ENCODE measurements at places on chromosomes 11 and 22.

- DNase-seq = no peak
These were observed 1727.5 kb downstream of the LRRC4C start for GRCh38 chr11:39732001-39732400.

DNA sequence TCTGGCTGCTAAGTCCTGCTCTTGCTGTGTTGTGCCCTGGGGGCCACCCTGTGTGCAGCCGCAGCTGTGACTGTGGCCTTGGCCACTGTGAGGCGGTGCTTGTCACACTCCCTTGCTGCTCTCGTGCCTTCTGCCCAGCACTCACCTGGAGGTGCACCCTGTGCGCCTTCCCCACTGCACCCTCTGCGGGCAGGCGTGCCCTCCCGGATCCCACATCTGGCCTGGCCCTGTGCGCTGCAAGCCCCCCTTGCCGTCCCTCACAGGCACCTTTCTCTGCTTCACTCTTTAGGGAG is 27.2 kb downstream of the TBX1 start:
- DNase-seq = no peak

DNA sequence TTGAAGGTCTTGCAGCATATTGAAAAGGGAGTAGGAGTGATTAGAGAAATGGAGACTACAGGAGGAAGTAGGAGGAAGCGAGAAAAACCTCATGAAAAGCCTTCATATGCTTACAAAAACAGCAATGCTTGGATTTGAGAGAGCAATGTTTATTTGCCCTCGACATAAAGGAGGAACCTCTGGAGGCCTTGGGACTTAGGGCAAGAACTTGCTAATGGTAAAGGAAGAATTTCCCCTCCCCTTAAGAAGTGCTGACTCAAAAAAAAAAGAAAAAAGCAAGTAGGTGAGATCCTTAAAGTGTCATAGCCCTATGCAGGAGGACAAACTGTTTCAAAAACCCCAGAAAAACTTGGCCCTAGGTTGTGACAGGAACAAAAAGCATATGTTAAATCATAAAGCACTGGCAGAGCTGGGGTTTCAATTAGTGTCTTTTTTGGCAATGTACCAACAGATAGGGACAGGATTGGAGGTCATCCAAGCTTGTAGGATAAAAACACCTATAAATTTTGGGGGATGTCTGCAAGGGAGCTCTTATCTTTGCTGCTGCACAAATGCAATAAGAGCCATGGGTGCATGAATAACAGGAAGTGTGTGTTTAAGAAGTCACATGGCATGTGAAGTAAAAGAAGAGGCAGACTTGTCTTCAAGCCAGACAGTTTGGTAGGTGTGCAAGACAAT is 4.9 kb downstream of the GLYAT start:
- peak; percentile 3 for DNase-seq

DNA sequence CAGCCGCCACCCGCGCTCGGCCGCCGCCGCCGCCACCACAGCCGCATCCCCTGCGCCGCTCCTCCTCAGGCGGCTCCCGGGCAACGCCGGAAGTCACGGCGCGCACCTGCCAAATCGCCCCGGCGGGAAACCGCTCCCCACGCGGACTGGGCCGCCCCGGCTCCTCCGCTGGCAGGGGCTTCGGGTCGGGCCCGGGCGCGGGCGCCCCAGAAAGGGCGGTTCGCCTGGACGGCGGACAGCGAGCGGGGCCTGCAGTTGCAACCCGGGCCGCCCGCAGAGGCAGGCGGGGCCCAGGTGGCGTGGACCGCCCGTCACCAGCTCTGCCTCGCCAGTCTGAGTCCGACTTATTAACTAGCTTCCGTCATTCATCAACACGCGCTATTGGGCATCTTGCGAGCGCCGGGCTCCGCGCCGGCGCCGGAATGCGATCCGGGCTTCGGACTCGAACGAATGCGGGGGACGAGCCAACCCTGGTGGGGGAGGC is at the start of gene HIRA:
Gene HIRA (minus strand): TSS at position 85 of the 484 bp plus-strand sequence. CDS start 257 bp downstream, outside the sequence.
- peak; percentile 89 for DNase-seq

- no peak for DNase-seq
These were observed 2.2 kb downstream of the PHF21B start for GRCh38 chr22:45007391-45008185.

DNA sequence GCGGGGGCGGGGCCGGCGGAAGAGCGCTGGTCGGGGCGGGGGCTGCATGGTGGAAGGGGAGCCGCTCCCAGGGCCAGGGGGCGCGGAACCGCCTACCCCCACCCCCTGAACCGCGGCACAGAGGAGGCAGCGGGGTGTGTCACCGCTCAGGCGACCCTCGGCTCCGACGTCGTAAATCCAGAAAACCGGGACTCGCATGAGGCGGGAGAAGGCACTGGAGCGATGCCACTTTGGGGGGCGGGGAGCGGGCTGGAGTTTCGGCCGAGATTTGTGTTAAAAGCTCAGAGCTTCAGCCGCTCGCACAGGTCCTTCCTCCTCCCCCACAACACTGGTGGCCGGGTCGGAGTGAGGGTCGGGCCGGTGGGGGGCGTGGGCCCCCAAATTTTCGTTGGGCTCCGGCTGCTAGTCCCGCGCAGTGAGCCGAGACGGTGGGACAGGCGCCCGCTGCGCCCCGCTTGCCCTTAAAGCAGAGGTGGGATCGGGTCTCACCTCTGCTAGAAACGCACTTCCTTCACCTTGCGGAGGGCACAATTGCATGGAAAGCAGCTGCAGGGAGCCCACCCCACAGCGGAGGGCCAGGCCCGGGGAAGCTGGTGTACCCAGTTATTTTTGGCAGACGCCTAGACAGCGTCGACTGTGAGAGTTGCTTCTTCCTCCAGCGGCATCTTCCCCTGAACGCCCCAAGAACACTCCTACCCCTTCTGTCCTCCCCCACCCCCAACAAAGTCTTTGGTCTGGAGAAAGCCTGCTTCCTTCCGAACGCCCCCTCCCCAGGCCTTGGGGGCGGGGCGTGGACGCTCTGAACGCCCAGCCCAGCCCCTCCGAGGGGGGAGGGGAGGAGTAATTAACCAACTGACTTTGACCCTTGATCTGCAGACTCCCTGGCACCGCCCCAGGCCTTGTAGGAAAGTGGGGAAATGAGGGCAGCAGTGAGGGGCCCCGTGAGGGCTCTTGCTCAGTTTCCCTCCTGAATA is 1.1 kb downstream of the OVOL1 start:
- no peak for DNase-seq

- no peak for DNase-seq
These were observed 257.7 kb upstream of the CCDC90B start for GRCh38 chr11:83543706-83544439.

- no peak for DNase-seq
These were observed 57.3 kb downstream of the PIK3C2A start for GRCh38 chr11:17150521-17150920.

GRCh38 chr22:24810043-24810749 is 4.2 kb downstream of the SGSM1 start:
- DNase-seq = no peak

DNA sequence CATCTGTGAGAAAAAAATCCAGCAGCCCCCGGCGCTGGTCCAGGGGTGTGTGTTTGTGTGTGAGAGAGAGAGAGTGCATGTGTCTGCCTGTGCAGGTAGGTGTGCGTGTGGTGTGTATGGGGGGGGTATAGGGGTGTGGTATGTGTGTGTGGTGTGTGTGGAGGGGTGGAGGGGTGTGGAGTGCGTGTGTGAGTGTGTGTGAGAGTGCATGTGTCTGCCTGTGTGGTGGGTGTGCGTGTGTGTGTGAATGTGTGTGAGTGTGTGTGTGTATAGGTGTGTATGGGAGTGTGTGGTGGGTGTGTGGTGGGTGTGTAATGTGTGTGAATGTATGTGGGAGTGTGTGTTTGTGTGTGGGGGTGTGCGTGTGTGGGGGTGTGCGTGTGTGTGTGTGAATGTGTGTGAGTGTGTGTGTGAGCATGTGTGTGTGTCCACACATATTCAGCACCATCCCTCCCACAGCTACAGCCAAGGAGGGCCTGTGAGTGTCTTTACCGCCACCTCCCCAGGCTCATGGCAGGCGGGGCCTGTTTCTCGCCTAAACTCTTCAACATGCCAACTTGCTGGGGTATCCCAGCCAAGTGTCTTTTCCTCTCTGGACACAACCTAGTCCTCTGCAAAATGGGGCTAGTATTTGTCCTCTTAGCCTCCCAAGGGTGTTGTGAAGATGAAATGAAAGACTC is 11.9 kb downstream of the LMO1 start:
- no peak for DNase-seq

- no peak for DNase-seq
These were observed 39.6 kb downstream of the AP2A2 start for GRCh38 chr11:965206-965775.

- no peak for DNase-seq
These were observed 4.9 kb downstream of the USP18 start for GRCh38 chr22:18154821-18155390.

DNA sequence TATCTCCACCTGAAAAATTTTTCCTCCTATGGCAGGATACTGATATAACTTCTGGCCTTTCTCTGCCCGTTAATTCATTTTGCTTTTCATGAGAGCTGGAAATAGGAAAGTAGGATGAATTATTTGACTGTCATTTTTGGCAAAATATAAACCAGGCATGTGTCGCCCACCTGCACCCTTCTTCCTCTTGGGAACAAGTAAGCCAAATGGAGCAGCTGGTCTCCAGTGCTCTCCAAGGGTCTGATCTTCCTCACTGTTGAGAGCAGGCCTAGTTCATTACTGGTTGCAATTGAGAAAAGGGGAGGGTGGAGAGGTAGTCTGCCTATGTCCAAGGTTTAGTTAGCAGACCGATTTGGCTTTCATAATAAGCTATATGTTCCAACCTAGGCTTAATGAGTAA is 582.2 kb downstream of the DLG2 start:
- DNase-seq = no peak

GRCh38 chr11:122399375-122399774 is 256.1 kb upstream of the UBASH3B start:
- no peak for DNase-seq

DNA sequence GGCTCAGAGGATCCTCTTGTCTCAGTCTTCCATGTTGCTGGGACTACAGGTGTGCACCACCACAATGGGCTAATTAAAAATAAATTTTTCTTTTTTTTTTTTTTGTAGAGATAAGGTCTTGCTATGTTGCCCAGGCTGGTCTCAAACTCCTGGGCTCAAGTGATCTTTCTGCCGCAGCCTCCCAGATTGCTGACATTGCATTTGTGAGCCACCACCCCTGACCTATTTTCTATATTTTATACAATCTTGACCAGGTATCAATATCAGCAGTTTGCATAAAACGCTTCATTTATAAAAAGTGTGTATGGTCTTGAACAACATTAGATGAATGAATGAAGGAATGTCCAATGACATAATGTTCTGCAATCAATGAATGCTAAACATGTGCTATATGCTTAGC is 9.1 kb upstream of the STX3 start:
- DNase-seq = no peak

DNA sequence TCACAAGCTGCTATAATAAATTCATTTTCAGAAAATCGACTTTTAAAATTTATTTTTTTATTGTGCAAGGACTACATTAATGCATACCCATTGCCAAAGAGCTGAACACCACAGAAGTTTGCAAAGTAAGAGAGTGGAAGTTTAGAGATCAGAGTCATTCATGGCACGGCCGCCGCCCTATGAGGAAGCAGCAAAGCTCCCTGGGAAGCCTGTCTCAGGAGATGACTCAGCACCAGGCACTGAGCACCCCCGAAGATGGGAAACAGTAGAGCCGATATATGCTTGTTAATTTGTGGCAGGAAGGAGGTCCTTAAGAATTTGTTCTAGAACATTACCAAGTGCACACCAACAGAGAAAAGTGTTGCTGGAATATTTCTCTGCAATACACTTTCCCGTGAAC is 693.7 kb downstream of the OPCML start:
- DNase-seq = no peak

DNA sequence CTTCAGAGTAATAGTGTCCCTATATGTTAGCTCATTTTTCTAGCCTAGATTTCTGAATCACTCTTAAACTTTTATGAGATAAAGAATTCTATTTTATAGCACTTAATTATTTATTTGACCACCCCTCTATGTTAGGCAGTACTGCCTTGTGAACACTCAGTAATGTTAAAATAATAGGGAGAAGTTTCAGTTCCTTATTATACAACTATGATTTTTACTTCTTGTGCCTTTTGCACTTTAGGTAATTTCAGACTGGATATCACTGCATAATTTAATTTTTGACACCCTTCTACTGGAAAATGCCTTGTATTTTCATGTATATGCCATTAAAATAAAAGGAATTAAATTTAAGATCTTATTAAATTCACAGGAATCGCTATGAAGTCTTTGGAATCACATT is 3.1 kb downstream of the BCO2 start:
- no peak for DNase-seq

DNA sequence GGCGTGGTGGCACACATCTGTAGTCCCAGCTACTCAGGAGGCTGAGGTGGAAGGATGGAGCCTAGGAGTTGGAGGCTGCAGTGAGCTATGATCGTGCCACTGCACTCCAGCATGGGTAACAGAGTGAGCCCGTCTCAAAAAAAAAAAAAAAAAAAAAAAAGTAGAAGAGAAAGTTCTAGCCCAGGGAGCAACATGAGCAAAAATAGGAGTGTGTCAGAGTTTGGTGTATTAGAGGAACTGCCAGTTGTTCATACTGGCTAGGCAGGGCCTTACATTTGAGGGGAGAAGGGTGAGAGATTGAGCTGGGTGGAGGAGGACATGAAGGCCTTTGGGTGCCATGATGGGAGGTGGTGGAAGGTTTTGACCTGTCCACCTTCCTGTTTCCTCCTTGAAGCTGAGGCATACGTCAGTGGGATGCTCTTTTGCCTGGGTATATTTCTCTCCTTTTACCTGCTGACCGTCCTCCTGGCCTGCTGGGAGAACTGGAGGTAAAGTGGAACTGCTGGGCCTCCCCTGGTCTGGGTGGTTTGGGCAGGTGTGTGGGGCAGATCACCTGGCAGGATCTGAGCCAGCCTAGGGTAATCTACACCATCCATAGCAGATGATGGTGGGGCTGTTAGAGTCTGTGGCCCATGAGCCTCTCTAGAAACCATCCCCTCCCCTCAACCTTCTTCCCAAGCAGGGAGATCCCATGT is 7.3 kb downstream of the SIDT2 start:
- no peak for DNase-seq

DNA sequence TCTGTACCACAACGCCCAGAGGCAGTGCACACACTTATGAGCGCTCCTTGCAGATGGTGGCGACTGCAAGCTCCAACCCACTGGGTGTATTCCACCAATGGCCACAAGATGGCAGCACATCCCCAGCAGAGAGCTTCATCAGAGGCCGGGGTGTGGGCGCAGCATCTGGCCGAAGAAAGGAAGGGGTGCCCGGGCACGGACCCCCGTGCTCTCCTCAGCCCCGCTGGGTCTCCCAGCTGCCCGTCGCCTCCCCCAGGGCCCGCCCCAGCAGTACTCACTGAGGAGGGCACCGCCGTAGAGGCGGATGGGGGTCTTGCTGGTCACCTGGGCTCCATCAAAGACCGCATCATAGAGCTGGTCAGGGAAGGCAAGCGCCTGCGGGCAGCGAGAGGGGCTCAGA is 14.2 kb downstream of the TP53I11 start:
- peak; percentile 86 for DNase-seq

DNA sequence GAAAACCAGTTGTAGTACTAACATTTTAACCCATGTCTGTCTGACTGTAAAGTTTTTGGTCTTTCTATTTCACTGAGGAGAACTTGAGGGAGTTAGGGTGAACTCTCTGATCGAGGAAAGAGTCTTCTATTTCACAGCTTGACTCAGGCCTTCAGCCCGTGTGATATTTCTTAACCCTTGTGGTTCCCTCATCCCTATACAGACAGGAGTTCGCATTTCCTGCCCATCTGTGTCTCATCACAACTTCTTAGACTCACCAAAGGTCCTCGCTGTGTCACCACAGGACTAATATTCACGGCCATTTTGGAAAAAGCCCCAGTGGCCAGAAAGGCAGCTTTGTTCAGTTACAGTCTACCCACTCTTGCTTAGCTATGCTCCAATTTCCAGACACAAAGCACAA is 172.8 kb downstream of the FAM181B start:
- DNase-seq = no peak

GRCh38 chr22:26610072-26610958 is 7.5 kb downstream of the CRYBB1 start:
- peak; percentile 56 for DNase-seq
